Activated T-cell treated with anti-CD3 and anti-CD28 coated beads, Interleukin-2, amount 50 U/mL, for 72 hours (primary cell): ENCODE measurements at places on chromosomes 2 and 18.

GRCh38 chr2:220703279-220703678 is 868.8 kb downstream of the EPHA4 start:
- H3K27ac ChIP-seq: no peak overlapping the region
- H3K27me3 ChIP-seq: no peaks in the 10 kb centered on the region
- H3K4me3 ChIP-seq: no peak overlapping the region
- DNase-seq: no peak
- no peaks in the 10 kb centered on the region for H3K36me3 ChIP-seq

DNA sequence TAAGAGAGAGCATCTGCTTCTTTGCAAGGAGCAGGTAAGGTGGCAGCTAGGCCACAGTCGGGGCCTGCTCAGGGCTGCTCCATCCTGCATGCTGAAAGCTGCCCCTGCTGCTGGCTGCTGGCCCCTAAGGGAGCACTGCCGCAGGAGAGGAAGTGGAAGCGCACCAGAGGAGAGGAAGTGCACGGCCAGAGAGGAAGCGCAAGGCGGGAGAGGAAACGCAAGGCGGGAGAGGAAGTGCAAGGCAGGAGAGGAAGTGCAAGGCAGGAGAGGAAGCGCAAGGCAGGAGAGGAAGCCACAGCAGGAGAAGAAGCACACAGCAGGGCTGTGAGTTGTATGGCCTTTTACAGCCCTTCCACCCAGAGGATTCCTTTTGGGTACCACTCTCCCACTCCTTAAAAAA is 539.0 kb upstream of the TNP1 start:
- H3K4me3 ChIP-seq: no peak overlapping the region
- no peaks in the 10 kb centered on the region for H3K27me3 ChIP-seq
- DNase-seq: no peak
- no peaks in the 10 kb centered on the region for H3K36me3 ChIP-seq
- H3K27ac ChIP-seq: no peak overlapping the region

- peaks cover 27% of the 10 kb centered on the region for H3K27me3 ChIP-seq
- H3K4me1 ChIP-seq: peaks cover 43% of the 10 kb centered on the region
- DNase-seq: peak; percentile 57
- peak overlapping the region; percentile 44 for H3K4me3 ChIP-seq
- no peaks in the 10 kb centered on the region for H3K36me3 ChIP-seq
These were observed 80.3 kb downstream of the FMNL2 start for GRCh38 chr2:152415231-152415642.

DNA sequence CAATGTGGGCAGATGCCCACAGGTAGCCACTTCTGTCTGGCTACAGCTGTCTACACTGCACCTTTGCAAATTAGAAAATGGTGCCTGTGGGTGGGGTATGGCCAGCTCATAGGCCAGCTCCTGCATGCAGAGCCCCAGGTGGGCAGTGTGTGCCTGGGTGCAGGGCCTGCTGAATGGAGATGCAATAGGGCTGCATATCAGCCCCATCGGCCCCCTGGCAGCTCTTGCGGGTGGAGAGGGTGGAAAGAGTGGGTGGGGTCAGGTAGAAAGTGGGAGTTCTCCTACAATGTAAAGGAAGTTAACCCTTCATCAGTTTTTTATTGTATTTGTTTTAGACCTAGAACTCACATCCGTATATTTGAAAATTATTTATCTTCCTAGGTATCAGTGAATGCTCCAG is 37.1 kb downstream of the FBLN7 start:
- H3K27ac ChIP-seq: no peak overlapping the region
- peaks cover 2% of the 10 kb centered on the region for H3K36me3 ChIP-seq
- no peak overlapping the region for H3K4me3 ChIP-seq
- no peaks in the 10 kb centered on the region for H3K27me3 ChIP-seq
- DNase-seq: no peak

- peaks cover 6% of the 10 kb centered on the region for H3K27me3 ChIP-seq
- no peak overlapping the region for H3K4me3 ChIP-seq
- H3K4me1 ChIP-seq: no peaks in the 10 kb centered on the region
- no peak for DNase-seq
- peaks cover 4% of the 10 kb centered on the region for H3K36me3 ChIP-seq
These were observed 183.7 kb downstream of the INO80D start for GRCh38 chr2:205902041-205902899.

GRCh38 chr2:14324308-14324707 is 308.2 kb upstream of the LRATD1 start:
- DNase-seq: no peak
- H3K4me1 ChIP-seq: no peaks in the 10 kb centered on the region
- no peak overlapping the region for H3K4me3 ChIP-seq
- H3K27me3 ChIP-seq: no peaks in the 10 kb centered on the region
- no peaks in the 10 kb centered on the region for H3K36me3 ChIP-seq

DNA sequence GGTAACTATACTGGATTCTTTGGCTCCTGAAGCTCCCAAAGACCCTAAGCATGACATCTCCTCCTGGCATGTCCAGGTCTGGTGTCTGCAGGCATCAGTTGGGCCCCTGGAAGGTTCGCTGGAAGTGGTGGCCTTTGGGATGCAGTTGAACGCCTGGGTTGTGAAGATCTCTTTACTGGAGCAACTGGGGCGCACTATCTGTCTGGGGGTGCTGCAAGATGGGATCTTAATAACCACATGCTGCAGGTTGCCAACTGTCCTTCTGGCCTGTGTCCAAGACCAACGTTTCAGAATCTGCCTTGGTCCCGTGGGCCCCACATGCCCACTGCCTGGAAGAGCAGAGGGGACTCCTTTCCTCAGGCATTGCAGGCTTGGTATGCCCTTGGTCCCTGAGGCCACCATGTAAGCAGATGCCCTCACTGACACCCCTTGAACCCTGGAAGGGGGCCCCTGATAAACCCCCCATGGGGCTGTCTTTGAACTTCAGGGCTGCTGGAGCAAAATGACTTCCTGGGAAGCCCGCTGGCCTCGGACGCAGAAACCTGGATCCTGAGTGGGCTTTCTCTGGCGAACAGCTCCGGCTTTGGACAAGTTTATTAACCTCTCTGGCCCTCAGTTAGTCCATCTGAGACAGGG is 101.9 kb downstream of the TWIST2 start:
- no peak overlapping the region for H3K27ac ChIP-seq
- peaks cover 7% of the 10 kb centered on the region for H3K4me1 ChIP-seq
- H3K36me3 ChIP-seq: no peaks in the 10 kb centered on the region
- peaks cover 11% of the 10 kb centered on the region for H3K27me3 ChIP-seq

- no peak overlapping the region for H3K4me3 ChIP-seq
- no peaks in the 10 kb centered on the region for H3K4me1 ChIP-seq
- DNase-seq: no peak
- no peaks in the 10 kb centered on the region for H3K27me3 ChIP-seq
- peaks cover 6% of the 10 kb centered on the region for H3K36me3 ChIP-seq
These were observed 126.1 kb downstream of the GALNT1 start for GRCh38 chr18:35707674-35708073.

- no peak overlapping the region for H3K27ac ChIP-seq
- H3K4me3 ChIP-seq: no peak overlapping the region
- peaks cover 5% of the 10 kb centered on the region for H3K27me3 ChIP-seq
- no peaks in the 10 kb centered on the region for H3K36me3 ChIP-seq
- no peak for DNase-seq
These were observed 300.9 kb downstream of the CYP26B1 start for GRCh38 chr2:71846669-71847291.

DNA sequence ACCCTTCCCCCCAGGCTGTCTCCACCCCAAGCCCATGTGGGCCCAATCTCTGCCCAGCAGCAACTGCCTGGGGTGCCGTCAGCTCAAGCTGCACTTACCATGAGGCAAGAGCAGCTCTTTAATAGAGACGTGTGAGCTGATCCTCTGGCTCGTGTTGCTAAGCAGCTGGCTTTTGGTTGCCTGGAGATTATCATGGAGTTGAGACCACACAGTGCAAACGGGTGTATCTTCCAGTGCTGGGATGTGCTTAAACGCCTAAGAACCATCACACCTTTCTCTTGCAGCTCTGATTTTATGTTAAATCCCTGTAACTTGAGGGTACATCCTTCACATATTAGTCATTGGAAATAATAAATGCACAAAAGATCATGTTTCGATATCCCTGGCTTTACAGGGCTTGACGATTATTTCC is 271.1 kb downstream of the PRKCE start:
- H3K27me3 ChIP-seq: no peaks in the 10 kb centered on the region
- H3K4me3 ChIP-seq: no peak overlapping the region
- H3K4me1 ChIP-seq: no peaks in the 10 kb centered on the region
- H3K27ac ChIP-seq: no peak overlapping the region
- no peaks in the 10 kb centered on the region for H3K36me3 ChIP-seq
- DNase-seq: no peak

- no peaks in the 10 kb centered on the region for H3K27me3 ChIP-seq
- no peak overlapping the region for H3K27ac ChIP-seq
- no peak for DNase-seq
- peaks cover 6% of the 10 kb centered on the region for H3K4me1 ChIP-seq
These were observed 244.9 kb downstream of the HDAC4 start for GRCh38 chr2:239155806-239156480.

DNA sequence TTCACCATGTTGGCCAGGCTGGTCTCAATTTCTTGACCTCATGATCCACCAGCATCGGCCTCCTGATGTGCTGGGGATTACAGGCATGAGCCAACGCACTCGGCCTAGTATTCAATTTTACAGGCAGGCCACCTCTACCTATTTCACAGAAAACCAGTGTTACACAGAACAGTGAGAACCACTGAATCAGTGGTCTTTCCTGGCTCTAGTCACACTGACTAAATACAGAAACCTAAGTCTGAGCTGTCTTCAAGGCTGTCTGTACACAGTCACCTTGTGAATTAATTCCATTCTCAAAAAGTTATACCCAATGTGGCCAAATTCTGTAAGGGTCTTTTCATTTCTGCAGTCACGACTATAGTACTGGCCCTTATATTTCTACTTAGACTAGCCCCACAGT is 3.5 kb downstream of the RNF149 start:
- peaks cover 12% of the 10 kb centered on the region for H3K36me3 ChIP-seq
- peaks cover 83% of the 10 kb centered on the region for H3K4me1 ChIP-seq
- no peak for DNase-seq
- H3K4me3 ChIP-seq: peak overlapping the region; percentile 98
- peak overlapping the region; percentile 97 for H3K27ac ChIP-seq

GRCh38 chr2:5696404-5696944 is 4.3 kb downstream of the SOX11 start:
- peaks cover 64% of the 10 kb centered on the region for H3K27me3 ChIP-seq
- H3K27ac ChIP-seq: no peak overlapping the region
- H3K4me1 ChIP-seq: peaks cover 15% of the 10 kb centered on the region
- H3K4me3 ChIP-seq: no peak overlapping the region

DNA sequence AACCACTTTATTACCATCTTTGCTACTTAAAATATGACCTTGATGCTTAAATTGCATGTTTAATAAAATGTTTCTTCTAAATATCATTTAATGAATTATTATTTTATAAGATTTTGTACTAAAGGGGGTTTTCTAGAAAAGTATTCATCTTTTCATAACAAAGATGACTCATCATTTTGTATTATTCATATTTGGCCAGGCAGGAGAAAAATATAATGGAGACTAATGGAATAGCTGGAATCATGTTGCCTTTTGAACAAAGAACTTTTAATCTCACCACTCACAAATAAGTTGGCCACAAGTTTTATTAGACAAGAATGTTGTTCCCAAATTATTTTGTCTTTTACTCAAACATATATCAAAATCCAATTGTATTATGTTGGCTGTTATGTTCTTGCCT is 882.4 kb downstream of the DSC3 start:
- no peak overlapping the region for H3K27ac ChIP-seq
- H3K4me1 ChIP-seq: no peaks in the 10 kb centered on the region
- H3K36me3 ChIP-seq: no peaks in the 10 kb centered on the region
- no peak for DNase-seq
- no peak overlapping the region for H3K4me3 ChIP-seq

DNA sequence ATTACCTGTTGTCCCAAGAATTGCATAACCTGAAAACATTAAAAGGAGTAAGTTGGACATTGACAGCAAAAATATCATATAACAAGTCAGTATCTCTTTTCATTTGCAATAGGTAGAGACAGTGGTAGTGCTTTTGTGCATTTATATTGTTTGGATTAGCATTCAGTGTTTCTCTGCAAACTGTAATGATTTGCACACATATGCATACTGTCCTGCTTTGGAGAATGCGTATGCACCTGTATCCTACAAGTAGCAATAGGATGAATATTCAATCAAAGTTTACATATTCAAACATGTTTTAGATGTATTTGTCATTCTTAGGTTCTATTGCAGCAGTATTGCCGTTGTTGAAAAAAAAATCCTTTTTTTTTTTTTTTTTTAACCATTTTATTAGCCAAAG is 201.9 kb downstream of the ZNF407 start:
- H3K4me3 ChIP-seq: no peak overlapping the region
- H3K27me3 ChIP-seq: no peaks in the 10 kb centered on the region
- no peak overlapping the region for H3K27ac ChIP-seq
- peaks cover 19% of the 10 kb centered on the region for H3K4me1 ChIP-seq

DNA sequence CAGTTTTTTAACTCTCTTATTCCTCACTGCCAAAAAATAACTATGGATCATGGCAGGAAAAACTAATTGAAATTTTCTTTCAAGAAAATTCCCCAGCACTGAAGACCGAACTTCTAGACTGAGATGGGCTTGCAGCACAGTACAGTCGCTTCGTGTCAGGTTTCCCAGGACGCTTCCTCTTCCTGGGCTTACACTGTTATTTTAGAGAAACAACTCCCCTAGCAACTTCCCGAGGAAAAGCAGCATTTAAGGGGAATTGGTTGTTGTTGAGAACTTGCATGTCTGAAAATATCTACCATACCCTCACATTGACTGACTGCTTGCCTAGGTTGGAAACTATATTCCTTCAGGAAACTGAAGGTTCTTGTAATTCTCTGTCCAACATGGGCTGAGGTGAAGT is 95.8 kb downstream of the NOL10 start:
- H3K4me1 ChIP-seq: no peaks in the 10 kb centered on the region
- H3K27ac ChIP-seq: no peak overlapping the region
- no peak overlapping the region for H3K4me3 ChIP-seq
- H3K36me3 ChIP-seq: peaks cover 9% of the 10 kb centered on the region
- no peaks in the 10 kb centered on the region for H3K27me3 ChIP-seq

- DNase-seq: no peak
- no peak overlapping the region for H3K27ac ChIP-seq
- peaks cover 15% of the 10 kb centered on the region for H3K4me1 ChIP-seq
- H3K27me3 ChIP-seq: no peaks in the 10 kb centered on the region
- no peaks in the 10 kb centered on the region for H3K36me3 ChIP-seq
- H3K4me3 ChIP-seq: peak overlapping the region; percentile 12
These were observed 160.7 kb downstream of the DTNB start for GRCh38 chr2:25512707-25513106.

GRCh38 chr2:160584972-160585494 is 91.4 kb upstream of the RBMS1 start:
- H3K4me3 ChIP-seq: no peak overlapping the region
- no peak for DNase-seq
- no peaks in the 10 kb centered on the region for H3K27me3 ChIP-seq
- H3K27ac ChIP-seq: no peak overlapping the region
- H3K36me3 ChIP-seq: no peaks in the 10 kb centered on the region

DNA sequence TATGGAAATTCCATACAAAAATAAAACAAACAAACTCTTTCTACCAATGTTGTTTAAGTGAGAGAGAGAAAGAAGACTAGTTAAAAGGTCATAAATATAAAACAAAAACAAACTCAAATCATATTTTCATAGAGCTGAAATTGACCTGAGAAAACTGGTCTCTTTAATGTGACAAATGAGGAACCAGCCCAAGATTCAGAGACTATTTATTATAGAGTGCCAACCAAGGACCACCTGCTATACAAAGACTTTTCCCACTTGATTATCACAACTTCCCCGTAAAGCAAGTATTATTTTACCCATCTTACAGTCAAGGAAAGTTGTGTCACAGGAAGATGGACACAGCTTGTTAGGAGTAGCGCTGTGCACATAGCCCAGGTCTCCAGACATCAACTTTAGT is 13.3 kb downstream of the ANKRD44 start:
- DNase-seq: no peak
- peak overlapping the region; percentile 86 for H3K4me3 ChIP-seq
- H3K27me3 ChIP-seq: no peaks in the 10 kb centered on the region

GRCh38 chr2:104976603-104977120 is 61.2 kb upstream of the MRPS9 start:
- DNase-seq: peak; percentile 5
- no peak overlapping the region for H3K27ac ChIP-seq
- H3K4me1 ChIP-seq: peaks cover 6% of the 10 kb centered on the region
- H3K36me3 ChIP-seq: no peaks in the 10 kb centered on the region
- H3K4me3 ChIP-seq: peak overlapping the region; percentile 55
